Panc1 (cell line): ENCODE measurements at places on chromosomes 5 and 9. TPM values are rescaled to one million over a fixed set of nuclear protein-coding genes. Genes with fewer than 3 reads are reported as not detected.

The TAF11L4 gene
- total RNA-seq, result not detected

The SEMA5A gene
- 0.15 TPM for total RNA-seq

The KCNN2 gene
- not detected for total RNA-seq

The CAMK4 gene
- total RNA-seq, result 0.39 TPM

DNA sequence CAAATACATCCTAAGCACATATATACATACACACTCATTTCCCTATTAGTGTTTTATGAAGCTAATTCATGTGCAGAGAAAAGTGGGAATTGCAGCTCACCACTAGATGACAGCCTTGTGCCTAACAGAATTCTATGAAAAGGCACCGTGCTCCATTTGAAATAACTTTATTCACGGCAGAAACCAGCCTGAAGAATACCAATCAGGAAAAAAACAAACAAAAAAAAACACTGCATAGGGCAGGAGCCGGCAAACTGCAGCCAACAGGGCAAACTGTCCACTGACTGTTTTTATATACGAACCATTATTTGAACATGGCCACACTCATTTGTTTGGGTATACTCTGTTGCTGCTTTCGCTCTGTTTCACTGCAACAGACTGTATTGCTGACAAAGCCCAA is 33.6 kb downstream of the ERMP1 start:
- no peaks in the 10 kb centered on the region; the same call in 1 of the 2 replicates for H3K36me3 ChIP-seq
- no peaks in the 10 kb centered on the region for H3K27me3 ChIP-seq
- peak; percentile 4 for DNase-seq
- H3K4me3 ChIP-seq, result no peak overlapping the region

DNA sequence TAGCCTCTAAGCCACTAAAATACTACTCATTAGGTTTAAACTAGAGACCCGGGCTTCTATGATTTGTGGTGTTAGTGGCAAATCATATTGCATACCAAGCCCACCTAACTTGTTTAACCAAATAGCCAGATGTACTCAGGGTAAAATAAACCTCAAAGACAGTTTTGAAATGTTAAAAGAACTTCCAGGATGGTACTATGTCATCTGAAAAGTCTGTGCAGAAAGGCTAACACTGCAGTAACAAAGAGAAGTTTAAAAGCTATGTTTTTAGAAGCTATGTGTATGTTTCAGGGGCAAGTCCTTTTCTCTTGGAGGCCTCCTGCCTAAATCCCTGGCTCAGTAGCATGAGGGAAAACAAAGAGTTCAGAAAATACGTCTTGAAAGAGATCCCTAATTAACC is 84.9 kb upstream of the IL7R start:
- no peak overlapping the region for H3K4me3 ChIP-seq
- no peaks in the 10 kb centered on the region for H3K36me3 ChIP-seq
- no peak overlapping the region for H3K27ac ChIP-seq
- H3K27me3 ChIP-seq, result no peaks in the 10 kb centered on the region
- no peak for DNase-seq

The MLANA gene
- not detected for total RNA-seq

The ACTBL2 gene
- not detected for total RNA-seq

- DNase-seq, result no peak
- no peaks in the 10 kb centered on the region for H3K27me3 ChIP-seq
Observed at GRCh38 chr9:95552814-95553546, 36.2 kb upstream of the PTCH1 start.

The HAND1 gene
- 0.10 TPM for total RNA-seq

DNA sequence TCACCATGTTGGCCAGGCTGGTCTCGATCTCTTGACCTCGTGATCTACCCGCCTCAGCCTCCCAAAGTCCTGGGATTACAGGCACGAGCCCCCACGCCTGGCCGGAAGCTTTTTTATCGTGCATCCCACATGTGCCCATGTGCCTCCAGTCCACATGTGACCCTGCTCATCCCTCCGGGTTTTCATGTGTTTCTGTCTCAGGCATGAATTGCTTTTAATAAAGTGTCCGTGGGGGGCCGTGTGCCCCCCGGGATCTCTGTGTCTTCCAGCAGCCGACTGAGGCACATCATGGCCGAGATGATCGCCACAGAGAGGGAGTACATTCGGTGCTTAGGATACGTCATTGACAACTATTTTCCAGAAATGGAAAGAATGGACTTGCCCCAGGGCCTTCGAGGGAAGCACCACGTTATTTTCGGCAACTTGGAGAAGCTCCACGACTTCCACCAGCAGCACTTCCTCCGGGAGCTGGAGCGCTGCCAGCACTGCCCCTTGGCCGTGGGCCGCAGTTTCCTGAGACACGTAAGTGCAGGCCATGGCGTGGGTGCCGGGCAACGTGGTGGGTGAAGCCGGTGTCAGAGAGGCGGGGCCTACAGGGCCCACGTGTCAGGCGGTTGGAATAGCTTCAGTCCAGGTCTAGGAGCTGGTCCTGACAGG is 22.1 kb upstream of the LRRC14B start:
- no peak for DNase-seq
- H3K4me1 ChIP-seq, result peaks cover 9% of the 10 kb centered on the region; the same call in 1 of the 2 replicates
- H3K27me3 ChIP-seq, result no peaks in the 10 kb centered on the region
- no peak overlapping the region for H3K27ac ChIP-seq

GRCh38 chr9:69759021-69759420 is 790 bp downstream of the PTAR1 start:
- H3K4me1 ChIP-seq, result peaks cover 8% of the 10 kb centered on the region; the same call in 1 of the 2 replicates
- H3K27me3 ChIP-seq, result no peaks in the 10 kb centered on the region
- no peaks in the 10 kb centered on the region; the same call in none of the 2 replicates for H3K36me3 ChIP-seq
- peak; percentile 1 for DNase-seq

DNA sequence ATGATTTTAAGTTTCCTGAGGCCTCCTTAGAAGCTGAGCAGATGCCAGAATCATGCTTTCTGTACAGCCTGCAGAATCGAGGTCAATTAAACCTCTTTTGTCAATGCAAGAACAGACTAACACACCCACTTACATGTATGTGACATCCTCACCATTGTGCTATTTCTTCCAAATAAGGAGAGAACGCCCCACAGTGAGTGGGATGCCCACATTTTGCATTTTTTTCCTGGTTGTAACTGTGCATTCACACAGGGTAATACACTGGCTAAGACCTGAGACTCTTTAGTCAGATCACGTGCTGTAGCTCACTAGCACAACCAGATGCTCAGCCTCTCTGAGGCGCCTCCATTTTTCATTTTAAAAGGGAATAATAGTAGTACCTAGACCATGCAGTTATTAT is 4.4 kb upstream of the CEMIP2 start:
- DNase-seq, result no peak
- H3K4me3 ChIP-seq, result no peak overlapping the region
- H3K4me1 ChIP-seq, result no peaks in the 10 kb centered on the region
- H3K36me3 ChIP-seq, result no peaks in the 10 kb centered on the region

The DELE1 gene
- 78.4 TPM for total RNA-seq
